ENCODE measurements at places on chromosomes 7 and 10.
A peak's percentile ranks its signal among the peaks of the same experiment; 100 is the strongest.

- DNase-seq, result peak; percentile 81
Observed at GRCh38 chr7:94907811-94908322, 473 bp downstream of the PPP1R9A start.

DNA sequence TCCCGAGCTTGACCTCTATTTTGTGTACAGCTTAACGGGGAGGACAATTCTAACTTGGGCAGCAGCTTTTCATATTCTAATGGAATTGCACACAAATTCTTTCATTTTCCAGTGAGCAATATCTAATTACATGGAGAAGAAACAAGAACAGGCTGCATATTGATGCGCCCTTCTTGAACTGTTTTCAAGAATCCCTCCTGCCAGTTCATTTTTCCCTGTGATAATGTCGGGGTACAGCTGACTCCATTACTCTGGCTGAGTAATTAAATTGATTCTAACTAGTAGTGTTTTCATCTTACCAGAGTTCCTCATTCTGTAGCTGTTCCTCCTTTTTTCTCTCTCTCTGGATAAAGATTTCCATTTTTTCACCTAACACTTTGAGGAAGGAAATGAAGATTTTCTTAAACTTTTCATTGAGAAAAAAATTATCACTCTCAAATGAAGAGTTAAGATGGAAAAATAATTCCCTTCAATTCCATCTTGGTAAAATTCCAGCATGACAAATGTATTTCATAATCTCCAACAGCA lies 190.9 kb downstream of the FANK1 start:
- no peak for DNase-seq

GRCh38 chr10:111076682-111077478 lies at the start of gene ADRA2A:
TSS of gene ADRA2A (plus strand) at chr10:111077029. CDS start at chr10:111077997, 968 bp downstream.
- DNase-seq, result peak; percentile 85

GRCh38 chr10:29746080-29746797 lies 111.5 kb upstream of the SVIL start:
- peak; percentile 60 for DNase-seq

GRCh38 chr7:120924837-120925236 lies 25.7 kb upstream of the ING3 start:
- no peak for DNase-seq

DNA sequence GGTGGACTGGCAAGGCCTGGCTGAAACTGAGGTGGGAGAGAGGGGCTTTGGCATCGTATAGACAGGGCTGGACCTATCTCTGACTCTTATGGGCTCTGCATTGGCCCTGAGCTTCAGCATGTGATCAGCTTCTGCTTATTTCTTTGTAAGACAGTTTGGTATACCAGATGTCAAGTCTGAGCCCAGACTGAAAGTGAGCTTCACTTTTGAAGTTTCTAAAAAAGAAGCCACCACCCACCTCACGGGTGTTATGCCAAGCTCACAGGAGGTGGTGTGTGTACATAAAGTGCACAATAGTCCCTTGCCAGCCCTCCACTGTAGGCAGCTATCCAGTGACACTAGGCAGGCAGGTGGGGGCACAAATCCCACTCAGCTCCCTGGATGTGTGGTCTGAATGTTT lies 68.7 kb upstream of the SEPHS1 start:
- DNase-seq, result no peak

GRCh38 chr10:58239561-58240169 lies 28.0 kb downstream of the IPMK start:
- peak; percentile 50 for DNase-seq

DNA sequence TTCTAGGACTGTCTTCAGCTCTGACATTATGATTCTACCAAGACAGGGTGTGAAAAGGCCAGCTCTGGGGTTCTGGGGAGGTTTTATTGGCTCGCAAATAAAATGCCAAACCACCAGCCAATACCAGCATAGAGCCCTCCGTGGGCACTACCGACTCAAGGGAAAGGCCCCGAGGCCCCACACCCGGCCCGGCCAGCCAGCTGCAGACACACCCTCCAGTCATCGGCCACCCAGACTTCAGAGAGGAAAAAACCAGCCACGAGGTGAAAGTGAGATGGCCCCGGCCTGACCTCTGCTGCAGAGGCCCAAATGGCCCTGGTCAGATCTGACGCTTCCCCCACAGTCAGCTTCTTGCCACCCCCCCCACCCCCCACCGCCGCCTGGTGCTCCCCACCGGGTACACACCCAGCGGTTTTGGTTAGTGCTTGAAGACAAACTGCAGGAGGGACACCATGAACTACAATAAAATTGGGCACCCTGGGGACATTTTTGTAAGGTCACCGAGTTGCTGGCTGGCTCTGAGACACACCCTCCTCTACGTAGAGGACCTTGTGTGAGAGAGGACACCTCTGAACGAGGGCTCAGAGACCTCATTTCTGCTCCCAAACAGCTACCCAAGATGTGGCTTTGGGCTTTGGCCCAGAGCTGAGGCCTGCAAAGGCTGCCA lies 79.9 kb downstream of the PRKAG2 start:
- no peak for DNase-seq

GRCh38 chr7:101939136-101939695 lies 121.8 kb downstream of the CUX1 start:
- no peak for DNase-seq

DNA sequence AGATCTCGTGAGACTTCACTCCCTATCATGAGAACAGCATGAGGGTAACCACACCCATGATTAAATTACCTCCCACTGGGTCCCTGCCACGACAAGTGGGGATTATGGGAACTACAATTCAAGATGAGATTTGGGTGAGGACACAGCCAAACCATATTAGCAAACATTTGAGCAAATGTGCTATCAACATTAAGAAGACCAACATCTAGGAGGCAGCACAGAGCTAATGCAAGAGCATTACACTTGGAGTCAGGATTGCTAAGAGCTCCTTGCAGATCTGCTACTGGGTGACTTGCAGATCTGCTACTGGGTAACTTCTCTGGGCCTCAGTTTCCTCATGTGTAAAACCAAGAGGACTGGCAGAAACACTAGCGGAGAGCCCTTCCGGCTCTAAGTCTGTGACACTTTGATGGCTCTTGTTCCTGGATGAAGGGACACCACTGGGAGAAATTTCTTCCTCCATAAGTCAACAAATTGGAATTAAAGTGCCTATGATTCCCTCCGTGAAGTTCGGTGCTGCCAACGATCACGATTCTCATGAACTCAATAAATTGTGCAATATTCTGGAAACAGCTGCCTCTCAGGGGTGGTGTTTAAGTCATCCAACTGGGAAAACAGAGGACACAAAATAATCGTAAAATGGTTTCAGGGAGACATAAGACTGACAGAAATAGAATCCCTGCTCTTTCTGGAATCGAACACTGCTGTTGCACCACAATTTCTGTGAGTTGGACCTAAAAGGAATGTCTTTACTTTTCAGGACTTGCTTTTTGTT lies 115.8 kb upstream of the ITGB1 start:
- no peak for DNase-seq

DNA sequence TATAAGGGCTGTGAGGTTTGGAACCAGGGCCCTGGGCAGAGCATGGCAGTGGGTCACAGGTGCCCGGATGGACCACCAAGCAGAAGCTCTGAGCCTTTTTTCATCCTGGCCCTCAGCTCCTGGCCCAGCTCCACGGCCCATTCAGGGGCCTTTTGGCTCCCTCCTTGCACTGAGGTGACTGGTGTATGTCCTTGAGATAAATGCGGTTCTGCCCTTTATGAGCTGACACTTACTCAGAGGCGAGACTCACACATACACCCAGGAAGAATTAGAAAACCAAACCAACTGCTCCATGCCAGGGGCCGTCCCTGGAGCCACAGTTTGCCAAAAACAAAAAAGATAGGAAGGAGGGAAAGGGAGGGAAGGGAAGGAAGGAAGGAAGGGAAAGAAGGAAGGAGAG lies 49.7 kb downstream of the CUZD1 start:
- no peak for DNase-seq

DNA sequence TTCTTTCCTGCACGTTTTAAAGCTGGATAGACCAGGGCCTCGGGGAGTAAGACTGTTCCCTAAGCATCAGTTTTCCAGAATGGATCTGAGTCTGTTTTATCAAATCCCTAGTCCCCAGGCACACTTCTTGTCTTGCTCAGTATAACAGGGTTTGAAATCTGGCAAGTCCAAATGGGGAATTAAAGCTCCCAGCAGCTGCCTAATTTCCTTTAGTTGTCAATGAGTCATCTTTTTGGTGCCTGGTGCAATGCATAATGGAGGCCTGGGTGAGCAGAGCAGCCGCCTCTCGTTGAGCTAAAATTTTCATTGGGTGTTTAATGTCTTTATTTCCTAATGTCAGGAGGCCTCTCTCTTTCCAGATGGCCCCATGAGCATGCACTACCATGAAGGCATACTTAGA lies 87.9 kb downstream of the STRA8 start:
- peak; percentile 58 for DNase-seq

- DNase-seq, result no peak
Observed at GRCh38 chr10:31207636-31208035, 111.4 kb upstream of the ZEB1 start.

DNA sequence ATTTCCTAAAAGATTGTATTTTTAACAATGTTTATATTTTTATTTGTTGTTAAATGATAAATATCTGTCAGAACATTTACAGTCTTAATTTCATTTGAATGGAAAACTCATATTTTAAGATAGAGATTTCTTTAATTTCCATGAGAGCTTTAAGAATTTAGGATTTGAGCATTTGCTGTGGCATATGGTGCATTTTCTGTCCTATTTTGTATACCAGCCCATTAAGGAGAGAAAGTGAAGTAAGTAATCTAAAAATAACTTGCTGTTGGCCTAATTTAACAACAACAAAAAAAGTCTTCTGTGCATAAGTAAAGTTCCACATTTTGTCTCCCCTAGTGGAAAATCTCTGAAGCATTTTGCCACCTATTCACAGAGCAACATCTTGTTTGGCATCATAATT lies 190.9 kb upstream of the PPP1R3A start:
- no peak for DNase-seq

GRCh38 chr7:158268816-158269535 lies 318.6 kb downstream of the PTPRN2 start:
- no peak for DNase-seq

DNA sequence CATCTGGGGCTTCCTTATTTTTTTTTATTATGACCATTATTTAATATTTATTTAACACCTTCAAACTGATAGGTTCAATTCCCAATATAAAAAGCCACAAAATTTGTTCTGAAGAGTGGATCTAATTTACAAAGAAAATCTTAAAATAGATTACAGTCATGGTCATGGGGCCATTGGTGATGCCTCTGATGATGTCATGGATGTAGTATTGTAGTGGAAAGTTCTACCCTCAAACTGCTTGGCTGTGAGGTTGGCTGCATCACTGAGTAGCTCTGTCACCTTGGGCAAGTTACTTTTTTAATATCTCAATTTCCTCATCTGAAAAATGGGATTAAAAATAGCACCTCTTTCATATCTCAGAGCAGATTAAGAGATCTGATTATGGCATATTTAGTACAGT lies 128.5 kb downstream of the DKK1 start:
- DNase-seq, result no peak

DNA sequence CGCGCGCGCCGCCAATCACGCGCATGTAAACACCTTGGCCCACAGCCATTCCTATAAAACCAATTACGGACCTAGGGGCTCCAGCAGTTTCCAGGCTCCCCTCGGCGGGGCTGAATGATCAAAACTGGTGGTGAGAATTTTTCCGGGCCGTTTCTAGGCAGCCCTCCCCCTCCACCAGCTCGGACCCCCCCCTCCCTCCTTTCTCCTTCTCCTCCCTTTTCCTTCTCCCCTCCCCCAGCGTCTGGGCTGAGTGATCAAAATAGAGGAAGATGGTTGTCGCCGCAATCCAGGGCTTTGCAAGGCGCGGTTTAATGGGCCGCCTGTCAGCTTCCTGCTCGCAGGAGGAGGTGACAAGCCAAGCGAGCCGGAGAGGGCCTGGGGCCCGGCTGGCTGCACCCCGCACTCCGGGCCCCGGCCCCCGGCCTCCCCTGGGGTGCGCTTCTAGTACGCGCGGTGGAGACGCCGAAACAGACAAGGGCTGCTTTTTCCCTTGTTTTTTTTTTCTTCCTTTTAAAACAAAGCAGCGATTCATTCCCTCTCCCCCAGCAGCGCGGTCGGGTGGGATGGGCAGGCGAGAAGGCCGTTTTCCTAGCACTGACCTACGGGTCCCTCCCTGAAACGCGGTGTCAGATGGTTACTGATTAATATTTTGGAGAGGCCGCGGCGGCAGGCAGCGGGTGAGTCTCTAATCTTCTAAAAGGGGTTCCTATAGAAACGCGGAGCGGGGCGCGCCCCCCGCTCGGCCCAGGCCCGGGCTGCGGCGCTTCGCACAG lies 528 bp upstream of the TNRC18 start:
- DNase-seq, result peak; percentile 99

GRCh38 chr10:103766751-103767505 lies 88.4 kb downstream of the SH3PXD2A start:
- DNase-seq, result no peak

DNA sequence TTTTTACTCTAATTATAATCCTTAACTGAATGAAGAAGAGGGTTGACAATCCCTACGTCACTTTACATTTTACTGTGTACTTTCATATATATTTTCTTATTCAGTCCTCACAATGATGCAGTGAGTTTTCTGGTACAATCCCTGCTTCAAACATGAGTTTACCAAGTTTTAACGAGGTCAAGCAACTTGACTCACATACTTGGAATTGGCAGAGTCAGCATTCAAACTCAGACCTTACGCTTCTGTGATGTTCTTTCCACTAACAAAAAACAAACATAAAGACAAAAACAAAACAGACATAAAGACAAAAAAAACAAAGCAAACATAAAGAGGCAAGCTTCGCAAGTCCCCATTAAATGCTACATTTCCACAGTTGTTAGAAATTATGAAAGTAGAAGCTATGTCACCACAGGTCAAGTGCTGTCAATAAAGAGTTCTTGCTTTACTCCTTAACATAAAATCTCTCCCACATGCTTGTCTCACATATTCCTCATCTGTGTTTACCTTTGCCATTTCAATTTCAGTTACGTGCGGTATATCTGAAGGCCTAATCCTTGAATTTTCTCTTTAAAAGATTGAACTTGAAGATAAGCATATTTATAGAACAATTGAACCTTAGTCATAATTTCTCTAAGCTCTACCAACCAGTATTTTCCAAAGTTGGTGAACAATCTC lies 217.3 kb downstream of the CELF2 start:
- DNase-seq, result no peak

GRCh38 chr7:98802088-98802780 lies 67.6 kb downstream of the TMEM130 start:
- peak; percentile 23 for DNase-seq
